Left renal cortex interstitium (tissue), 4 donors: ENCODE measurements at places on chromosomes 7 and 10.
A peak's percentile ranks its signal among the peaks of the same experiment; 100 is the strongest.

DNA sequence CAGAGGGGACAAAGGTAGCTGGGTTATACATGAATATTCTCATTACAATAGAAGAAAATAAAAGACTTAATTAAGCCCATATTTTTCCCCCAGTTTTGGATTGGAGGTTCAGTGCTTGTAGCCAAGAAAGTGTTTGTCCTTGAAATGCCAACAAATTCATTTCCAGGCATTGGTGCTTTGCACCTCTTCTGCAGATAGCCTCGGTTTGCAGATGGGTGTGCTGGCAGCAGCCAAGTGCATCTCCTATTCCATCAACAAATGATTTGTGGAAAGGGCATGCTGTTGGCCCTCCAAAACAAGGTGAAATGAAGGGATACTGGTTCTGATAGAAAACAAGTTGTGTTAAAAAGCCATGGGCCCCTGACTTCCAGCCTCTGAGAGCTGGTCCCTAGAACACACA lies 187.3 kb downstream of the DPY19L1 start:
- no peak for DNase-seq

DNA sequence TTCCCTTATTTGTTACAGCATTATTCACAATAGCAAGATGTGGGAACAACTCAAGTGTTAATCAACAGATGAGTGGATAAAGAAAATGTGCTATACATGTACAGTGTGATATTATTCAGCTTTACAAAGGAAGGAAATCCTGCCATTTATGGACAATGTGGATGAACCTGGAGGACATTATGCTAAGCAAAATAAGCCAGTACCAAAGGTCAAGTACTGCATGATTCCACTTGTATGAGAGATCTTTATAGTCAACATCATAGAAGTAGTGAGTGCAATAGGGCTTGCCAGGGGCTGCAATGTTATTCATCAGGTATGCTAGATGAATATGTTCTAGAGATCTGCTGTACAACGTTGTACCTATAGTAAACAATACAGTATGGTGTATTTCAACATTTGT lies 138.5 kb upstream of the AGR3 start:
- DNase-seq = no peak

DNA sequence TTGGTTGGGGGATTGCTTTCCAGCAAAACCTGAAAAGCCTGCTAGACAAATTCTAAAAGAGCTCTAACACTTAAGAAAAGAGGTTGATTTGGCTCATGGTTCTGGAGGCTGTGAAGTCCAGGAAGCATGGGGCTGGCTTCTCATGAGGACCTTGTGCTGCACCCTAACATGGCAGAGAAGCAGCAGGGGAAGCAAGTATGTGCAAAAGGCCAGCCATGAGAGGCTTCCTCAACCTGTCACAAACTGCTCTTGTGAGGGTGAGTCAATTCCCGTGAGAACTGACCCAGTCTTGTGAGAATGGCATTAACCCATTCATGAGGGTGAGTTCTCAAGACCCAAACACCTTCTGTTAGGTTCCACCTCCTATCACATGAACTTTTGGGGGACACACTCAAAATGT lies 54.3 kb upstream of the IGFBP3 start:
- no peak for DNase-seq

DNA sequence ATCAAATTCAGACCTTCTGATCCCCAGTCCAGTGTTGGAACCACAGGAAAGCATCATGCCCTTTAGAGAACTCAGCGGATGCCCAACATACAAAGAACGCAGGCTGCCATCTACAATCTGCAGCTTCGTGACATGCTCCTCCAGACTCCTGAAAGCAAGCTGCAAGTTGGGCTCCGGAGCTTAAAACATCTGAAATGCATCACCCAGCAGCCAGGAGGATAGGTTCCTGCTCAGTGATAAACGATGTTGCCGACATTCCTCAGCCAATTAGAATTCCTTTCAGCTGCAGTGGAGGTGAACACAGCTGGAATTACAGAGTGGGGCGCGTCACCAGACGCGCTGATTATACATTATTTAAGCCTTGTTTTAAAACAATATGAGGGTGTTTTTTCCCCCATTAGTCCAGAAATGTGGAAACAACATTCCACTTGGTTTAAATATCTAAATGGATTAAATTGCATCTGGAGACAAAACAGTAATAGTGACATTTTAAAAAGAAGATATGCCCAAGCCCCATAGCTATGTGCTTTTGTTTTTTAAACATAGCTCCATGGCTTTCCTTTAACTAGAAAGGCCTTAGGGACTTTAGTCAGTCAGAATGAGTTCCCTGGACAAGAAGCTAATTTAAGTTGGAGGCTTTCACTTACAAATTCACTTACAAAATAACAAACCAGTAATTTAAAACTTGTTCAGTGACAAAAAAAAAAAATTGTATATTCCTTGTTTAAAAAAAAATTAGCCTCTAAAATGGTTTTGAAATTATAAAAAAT lies 6.3 kb downstream of the SMURF1 start:
- DNase-seq = peak; percentile 73

DNA sequence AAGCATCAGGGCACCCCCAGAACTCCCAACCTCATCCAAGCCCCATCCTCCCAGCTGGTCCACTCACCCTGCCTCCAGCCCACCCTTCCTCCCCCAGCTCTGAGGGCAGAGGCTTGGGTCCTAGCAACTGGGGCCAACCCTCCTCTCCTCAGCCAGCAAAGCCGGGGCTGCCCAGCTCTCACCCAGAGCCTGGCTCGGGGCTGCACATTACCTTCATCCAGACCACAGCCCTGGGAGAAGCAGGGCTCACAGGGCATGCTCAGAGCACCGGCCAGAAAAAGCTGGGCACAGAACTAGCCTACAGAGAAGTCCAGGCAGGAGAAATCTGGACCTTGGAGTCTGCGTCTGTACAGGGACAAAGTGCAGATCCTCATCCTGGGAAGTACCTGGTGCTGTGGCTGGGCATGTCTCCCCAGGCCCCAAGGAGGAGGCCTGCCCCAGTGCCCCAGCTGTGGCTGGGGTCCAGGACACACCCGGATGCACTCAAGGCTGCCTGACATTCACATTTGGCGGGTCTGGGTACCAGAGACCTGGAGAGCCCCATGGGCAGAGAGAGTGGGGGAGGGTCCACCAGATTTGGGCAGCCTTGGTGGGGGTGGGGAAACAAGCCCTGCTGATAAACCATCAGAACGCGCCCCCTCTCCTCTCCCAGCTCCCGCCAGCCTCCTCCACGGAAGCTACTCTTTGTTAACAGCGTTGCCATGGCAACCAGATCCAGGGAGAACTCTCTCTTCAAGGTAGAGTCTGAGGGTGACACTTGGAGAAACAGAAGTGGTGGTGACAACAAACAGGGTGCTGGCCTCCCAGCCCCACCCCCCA lies 5.1 kb downstream of the RASGEF1A start:
- no peak for DNase-seq

DNA sequence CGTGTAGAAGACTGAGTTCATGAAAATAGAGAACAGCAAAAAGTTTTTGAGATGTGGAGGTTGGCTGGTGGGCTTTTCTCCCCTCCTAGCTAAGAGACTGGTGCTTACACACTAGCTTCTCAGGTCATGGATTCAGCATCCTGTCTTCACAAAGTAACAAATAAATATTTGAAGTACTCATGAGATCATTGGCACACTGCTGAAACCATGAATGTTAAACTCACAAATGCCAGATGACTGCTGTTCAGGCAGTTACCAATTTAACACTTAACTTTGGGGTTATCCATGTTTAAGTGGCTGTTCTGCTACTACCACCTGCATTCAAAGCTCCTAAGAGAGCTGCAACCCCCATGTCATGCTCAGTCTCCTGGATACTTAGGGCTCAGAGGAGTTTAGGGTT lies 119.0 kb upstream of the BET1 start:
- DNase-seq = no peak

DNA sequence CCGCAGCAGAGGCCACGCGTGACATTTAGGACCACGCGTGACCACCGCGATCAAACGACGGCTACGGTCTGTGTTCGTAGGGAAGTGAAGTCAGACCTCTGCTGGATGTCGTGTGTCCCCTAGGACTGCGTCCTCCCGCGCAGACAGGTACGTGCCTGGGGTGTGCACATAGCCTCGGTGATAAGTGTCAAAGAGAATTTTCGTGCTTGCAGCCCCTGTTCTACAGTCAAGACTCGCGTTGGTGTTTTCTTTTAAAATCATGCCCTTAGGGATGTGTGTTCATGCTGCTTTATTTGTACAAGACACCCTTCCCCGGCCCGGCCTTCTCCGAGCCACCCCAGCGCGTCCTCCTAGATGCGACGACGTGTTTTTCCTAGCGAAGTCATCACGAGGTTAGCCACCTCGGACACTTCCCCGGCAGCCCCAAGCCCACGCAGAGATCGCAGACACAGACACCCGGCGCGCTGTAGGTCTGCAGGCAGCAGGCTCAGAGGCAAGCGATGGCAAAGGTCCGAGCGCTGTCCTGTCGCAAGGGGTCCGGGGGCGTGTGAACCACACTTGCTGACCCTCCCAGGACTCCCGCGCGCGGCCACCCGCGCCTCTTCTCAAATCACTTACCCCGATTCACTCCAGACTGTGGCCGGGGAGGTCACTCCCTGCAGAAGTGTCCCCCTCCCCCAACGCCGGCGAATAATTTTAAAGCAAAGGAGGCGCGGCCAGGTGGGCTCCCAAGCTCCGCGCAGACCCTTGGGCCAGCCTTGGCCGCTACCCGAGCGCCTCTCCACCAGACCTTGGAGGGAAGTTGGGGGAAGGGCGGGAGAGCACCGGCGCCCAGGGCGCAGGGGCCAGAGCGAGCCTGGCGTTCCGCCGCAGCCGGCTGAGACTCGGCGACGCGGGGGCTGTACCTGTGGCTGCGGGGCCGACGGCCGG lies 552 bp downstream of the MKX start:
- DNase-seq = no peak

DNA sequence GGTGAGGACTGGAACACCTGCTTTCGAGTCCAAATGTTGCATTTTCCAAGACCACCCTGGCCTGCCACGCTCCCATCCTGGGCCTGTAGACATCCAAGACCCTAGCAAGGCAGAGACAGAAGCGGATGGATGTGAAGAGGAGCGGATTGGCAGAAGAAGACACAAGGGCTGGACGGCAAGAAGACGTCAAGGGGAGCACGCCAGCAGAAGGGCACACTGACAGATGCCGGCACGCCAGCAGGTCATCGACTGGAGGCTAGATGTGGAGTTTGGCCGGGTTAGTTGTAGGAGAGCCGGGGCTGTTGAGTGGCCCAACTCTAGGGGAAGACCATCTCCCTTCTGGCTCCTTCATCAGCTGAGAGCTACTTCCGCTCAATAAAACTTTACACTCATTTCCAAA lies 251.6 kb downstream of the ZWINT start:
- DNase-seq = no peak

- no peak for DNase-seq
These were observed 2.0 kb upstream of the DNAJC12 start for GRCh38 chr10:67839951-67840350.

DNA sequence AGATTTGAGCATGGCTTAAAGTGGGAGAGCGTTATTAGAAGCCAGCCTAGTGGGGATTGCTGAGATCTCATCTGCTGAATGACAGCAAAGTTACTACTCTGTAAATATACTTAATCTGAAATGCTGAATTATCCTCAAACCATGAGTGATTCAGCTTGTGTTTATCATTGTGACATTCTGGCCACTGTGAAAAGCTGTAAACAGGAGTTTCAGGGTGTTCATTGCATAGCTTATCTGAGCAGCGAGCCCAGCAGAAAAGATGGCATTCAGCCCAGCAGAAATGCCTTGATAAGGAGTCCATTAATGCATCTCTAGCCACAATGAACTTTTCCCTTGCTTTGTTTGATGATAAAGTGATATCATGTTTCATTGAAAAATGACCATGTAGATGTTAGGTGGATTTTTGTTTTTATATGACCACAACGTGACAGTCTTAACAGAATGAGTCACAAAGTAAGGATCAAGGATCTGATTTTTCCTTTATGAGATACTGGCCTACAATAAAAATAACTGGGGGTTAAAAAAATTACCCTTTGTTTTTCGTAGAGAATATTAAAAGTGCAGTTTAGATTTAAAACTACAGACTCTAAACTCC lies 7.8 kb downstream of the TES start:
- DNase-seq = no peak

DNA sequence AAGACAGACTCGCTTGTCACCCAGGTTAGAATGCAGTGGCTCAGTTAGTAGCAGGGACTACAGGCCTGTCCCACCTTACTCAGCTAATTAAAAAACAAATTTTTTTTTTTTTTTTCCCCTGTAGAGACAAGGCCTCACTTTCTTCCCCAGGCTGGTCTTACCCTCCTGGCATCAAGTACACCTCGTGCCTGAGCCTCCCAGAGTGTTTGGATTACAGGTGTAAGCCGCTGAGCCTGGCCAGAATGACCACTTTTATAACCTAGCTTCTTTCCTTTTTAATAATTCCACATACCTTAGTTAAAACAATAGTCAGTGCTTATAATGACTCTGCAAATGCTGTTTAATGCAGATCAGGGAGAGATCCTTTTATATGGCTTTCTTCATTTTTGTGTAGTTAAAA lies 31.3 kb downstream of the RSBN1L start:
- no peak for DNase-seq

DNA sequence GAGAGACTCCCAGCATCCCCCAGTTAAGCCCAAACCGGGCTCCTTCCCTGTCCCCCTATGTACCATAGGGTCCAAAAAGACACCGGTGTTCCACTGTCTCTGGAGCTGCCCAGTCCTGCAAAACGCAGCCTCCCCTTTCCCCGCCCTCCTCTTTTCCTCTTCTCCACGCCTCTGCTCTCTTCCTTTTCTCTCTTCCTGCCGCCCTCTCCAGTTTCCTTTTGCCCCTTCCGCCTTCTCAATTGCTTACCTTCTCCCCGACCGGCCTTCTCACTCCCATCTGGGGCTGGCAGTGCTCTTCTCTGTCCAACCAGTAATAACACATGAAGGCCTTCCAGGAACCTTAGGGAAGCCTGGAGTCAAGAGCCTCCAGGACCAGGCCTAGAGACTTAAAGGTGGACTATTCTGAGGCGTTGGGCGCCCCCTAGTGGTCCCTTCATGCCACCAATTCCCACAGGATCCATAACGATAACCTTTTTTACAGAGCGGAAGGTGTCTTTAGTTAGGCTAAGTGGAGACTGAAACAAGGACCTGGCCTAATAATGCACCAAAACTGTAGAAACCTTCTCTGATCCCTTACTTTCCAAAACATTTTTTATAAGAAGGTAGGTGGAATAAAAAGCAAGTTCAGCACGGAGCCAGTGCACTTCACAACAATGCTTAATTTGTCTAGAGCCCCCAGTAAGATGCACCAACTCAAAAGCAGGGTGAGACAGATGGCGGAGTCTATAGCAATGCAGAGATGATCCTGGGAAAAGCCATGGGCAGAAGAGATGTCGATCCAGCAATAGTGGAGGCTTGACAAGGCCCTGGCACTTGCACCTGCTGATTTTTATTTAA lies 27.2 kb upstream of the MSRB2 start:
- peak; percentile 66 for DNase-seq

- no peak for DNase-seq
These were observed 330.8 kb downstream of the DPP6 start for GRCh38 chr7:154383045-154383444.

GRCh38 chr7:82007315-82007714 lies 237.5 kb upstream of the HGF start:
- no peak for DNase-seq
